ENCODE measurements at places on chromosomes 5 and 9. TPM values are rescaled to one million over a fixed set of nuclear protein-coding genes. Genes with fewer than 3 reads are reported as not detected.

NDOR1 gene
- total RNA-seq, result 31.8 TPM

CARD6 gene
- total RNA-seq, result 0.26 TPM

TBC1D2 gene
- total RNA-seq, result 8.6 TPM

CCL19 gene
- not detected for total RNA-seq

JAKMIP2 gene
- 1.2 TPM for total RNA-seq

SPINK6 gene
- not detected for total RNA-seq

MEIKIN gene
- total RNA-seq, result not detected

FBP2 gene
- not detected for total RNA-seq

GAS1 gene
- total RNA-seq, result 1.4 TPM

IRGM gene
- total RNA-seq, result 0.19 TPM

LCNL1 gene
- not detected for total RNA-seq

AIF1L gene
- total RNA-seq, result 23.3 TPM

DNA sequence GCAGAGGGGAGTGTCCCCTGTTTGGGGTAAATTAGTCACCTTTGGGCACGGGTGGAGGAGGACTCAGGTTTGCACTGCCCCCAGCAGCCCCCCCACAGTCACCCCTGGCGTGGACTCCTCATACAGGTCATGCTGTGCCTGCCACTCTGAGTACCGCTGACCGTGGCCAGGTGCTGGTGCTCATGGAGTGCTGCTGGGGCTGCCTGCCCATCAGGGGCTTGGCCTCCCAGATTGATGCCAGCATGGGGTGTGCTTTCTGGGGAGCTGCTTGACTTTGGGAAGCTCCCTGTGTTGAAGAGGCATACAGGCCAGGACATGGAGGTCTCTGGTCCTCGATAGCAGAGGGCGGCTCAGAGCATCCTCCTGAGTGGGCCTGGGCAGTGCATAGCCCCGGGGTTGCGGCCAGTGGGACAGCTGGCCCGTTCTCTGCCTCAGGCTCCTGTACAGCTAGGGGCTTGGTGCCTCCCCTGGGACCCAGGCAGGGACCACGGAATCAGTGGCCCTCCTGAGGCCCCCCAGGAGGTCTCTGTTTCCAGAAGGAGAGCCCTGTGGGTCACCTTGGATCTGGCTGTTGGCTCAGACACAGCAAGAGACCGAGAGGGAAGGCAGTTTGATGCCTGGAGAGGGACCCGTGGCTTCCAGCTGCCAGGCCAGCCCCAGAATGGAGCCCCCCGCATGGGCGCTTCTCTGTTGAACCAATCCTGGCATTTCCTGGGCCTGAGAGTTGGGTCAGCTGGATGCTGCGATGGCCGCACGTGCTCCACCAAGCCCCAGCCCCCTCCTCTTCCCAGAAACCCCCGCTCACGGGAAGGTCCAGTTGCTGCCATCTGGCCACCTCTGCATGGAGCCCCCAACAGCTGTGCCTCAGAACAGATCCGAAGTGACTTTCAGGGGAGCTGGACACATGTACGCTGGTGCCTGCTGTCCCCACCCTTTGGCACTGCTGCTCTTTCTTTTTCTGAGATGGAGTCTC lies 6.1 kb upstream of the AJM1 start:
- DNase-seq, result no peak

DNA sequence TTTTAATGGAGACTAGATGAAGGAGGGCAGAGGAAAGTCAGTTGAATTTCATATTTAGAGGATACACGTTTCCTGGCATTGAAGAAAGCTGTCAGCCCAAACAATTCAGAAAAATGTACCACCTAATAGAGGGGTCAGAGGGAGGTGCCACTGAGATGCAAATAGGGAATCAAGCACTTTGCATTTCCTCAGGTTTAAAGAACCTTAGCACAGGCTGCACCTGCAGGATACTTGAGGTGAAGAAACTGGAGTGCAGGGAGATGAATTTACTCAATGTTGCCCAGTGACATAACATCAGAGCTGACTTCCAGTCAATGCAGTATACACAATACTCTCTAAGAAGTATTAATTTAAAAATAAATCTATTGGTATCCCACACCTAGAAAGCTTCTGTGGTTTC lies 67.0 kb upstream of the MAST4 start:
- DNase-seq, result no peak

GRCh38 chr9:123353984-123354591 lies 1.9 kb upstream of the CRB2 start:
- peak; percentile 86 for DNase-seq

DNA sequence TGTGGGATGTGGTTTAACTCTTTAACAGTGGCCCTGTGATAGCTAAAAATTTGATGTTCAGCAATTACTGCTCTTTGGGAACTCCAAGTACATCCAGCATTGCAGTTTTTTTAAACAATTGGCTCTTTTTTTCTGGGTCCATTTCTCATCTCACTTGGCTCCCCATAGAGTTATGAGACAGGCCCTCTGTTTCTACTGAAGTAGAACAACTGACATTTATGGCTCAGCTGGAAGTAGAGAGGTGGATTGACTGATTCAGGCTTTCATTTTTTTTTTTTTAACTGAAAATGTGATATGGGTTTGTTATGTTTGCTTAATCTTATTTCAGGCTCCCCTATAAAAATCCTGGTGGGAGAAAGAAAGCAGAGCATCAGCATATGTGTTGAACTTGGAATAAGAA lies 96.6 kb upstream of the CD180 start:
- no peak for DNase-seq

GRCh38 chr9:129381481-129381957 lies 203.5 kb upstream of the IER5L start:
- DNase-seq, result no peak

DNA sequence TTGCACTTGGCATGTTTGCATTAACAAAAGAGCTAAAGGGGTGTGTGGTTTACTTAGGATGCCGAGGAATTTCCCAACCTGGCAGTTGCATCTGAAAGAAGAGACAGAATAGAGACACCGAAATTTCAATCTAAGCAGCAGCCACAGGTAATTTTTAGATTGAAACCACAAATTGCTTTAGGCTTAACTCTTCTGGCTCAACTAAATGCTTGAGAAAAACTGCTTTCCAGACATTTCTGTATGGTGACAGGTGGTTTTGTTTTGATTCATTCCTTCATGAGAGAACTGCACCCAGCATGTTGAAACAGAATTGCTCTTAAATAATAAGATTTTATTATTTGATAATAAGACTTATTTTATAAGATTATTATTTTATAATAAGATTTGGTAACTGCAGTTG lies 21.5 kb downstream of the SECISBP2 start:
- DNase-seq, result no peak

DNA sequence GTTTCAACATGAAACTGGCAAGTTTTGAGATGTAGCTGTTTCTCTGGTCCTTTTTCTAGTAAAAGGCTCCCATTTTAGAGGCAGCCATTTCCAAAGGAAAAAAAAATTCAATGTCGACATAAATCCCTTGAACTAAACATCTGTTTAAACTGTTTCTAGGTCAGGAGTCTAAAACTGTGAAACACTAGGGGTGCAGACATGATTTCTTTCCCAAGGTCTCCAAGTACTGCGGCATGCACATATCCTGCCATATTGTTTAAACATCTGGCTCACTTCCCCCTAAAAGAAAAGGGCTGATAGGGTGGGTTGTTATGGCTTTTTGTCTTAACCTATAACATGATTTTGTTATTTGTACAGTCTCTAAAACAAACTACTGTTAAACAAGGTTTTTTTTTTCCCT lies 51.1 kb downstream of the NFIB start:
- no peak for DNase-seq

DNA sequence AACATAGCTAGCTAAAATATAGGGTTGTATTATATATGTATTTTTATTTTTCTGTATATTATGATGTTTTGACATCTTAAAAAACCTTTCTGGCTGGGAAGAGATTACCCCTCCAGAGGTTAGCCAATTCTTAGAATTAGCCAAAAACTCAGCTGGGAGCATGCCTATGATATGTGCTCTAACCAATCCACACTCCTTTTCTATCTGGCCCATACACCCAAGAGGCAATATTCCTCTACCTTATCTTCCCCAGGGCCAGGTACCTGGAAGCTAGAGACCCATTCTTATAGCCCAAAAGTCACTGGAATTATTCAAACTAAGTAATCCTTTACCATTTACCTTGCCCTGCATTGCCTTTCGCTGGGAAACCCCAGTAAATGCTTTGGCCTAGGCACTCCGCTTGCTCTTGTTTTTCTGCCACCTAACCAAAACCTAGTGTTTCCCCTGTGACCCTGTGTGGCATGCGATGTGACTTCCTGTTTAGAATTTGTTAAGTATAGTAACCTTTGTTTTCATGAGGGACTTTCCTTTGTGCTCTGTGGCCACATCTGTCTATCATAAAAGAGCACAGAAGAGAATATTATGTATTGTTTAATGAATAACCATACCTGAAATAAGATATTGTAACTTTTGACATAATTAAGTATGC lies 37.4 kb downstream of the CSNK1G3 start:
- no peak for DNase-seq

DNA sequence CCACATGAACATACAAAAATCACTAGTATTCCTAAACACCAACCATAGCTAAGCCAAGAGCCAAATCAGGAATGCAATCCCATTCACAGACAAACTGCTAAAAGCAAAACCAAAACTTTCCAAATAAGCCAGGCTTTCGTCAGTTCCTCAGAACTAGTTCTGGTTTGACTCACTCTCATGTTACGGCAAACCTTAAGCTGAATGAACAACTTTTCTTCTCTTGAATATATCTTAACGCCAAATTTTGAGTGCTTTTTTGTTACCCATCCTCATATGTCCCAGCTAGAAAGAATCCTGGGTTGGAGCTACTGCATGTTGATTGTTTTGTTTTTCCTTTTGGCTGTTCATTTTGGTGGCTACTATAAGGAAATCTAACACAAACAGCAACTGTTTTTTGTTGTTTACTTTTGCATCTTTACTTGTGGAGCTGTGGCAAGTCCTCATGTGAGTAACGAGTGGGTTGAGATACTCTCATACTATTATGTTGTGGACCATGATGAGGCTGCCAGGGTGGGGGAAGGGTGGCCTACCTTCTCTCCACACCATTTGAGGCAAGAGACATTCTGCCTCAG lies at the start of gene PDCD1LG2:
PDCD1LG2 (plus strand) TSS at position 172 of the 572 bp plus-strand sequence. CDS start 12,016 bp downstream, outside the sequence.
- no peak for DNase-seq

DNA sequence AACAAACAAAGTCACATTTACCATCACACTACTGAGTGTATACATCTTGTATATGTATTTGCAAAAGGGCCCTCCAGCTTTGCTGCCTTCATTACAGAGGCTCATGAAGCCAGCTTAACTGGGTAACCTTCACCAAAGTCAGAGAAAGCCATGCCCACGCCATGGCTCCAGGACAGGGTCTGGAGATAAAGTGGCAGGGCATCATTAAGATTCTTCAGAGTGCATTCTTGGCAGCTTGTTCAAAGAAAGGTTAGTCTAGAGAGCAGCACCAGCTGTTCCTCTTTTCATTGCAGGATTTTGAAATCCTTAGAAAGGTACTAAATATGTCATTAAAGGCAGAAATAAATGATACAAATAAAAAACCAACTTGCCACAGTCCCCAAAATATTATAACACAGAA lies 333.2 kb downstream of the NDUFS4 start:
- no peak for DNase-seq

DNA sequence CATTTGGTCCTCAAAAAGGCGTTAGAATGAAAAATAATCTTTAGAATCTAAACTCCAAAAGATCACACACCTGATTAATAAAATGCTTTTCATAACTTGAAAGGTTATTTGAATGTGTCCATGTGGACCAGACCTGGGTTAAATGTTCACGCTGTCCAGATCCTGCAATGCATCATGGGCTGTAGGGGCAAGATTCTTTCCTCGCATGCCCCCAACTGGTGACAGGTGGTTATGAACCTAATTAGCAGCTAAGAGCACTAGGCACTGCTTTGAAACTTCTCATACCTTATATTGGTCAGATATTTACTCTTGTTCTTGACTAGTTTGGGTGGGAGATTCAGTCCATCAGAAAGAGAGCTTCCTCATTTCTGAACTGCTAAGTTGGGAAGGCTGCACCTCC lies 19.3 kb upstream of the PIP5K1B start:
- DNase-seq, result no peak

DNA sequence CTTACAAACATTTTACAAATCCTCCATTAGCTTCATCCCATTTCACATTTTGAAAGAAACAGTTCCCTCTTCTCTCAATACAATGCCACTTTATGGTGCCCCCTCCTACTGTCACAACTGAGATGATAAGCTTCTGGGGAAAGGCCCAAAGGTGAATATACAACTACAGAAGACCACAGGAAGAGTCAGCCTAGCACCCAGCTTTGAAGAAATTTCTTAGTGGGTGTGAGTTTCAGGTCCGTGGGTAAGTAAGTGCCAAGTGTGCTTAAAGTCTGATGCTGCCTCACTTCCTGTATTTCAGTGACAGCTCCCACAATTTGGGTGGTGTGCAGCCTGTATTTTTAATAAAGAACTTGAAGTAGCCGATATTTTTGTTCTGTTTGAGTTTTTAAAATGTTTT lies 68.1 kb downstream of the ARHGEF28 start:
- DNase-seq, result no peak

- DNase-seq, result no peak
Measured at GRCh38 chr5:154236536-154237375, 46.2 kb downstream of the GALNT10 start.

DNA sequence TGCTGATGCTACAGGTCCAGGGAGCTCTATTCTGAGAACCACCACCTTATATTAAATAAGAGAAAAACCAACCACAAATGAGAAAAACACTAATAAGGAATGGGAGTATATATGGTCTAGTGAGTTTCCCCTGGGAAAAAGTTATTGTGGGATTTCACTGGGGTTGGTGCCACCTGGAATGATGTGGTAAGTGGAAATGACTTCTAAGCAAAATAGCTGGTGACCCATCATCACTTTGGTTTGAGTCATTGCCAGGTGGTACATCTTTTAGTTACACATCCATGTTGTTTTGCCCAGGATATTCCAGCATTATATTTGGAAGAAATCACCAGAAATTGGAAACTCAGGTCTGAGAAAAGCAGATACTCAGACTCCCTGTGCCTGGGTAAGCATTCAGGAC lies 437.3 kb downstream of the DTWD2 start:
- no peak for DNase-seq

GRCh38 chr5:40376566-40376965 lies 303.1 kb upstream of the PTGER4 start:
- no peak for DNase-seq

- DNase-seq, result no peak
Measured at GRCh38 chr5:136090319-136090718, 42.3 kb upstream of the SMAD5 start.

- DNase-seq, result no peak
Measured at GRCh38 chr5:53017383-53017782, 28.2 kb downstream of the ITGA2 start.

- DNase-seq, result no peak
Measured at GRCh38 chr5:178281331-178281730, 48.7 kb upstream of the PHYKPL start.

DNA sequence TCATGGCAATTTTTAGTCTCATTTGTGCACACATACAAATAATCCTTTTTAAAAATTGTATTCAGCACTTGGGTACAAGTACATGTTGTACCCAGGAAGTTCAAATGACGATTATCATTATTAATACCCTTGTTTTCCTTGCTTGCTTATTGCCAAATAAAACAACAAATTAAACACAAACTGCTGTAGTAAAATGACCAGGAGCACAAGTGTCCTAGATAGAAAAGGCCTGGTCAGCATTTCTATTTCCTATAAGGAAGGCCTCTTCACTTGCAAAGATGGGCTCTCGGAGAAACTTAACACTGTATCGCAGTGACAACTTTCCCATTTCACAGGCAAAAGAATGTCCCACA lies 34.7 kb upstream of the PLPP1 start:
- no peak for DNase-seq

GRCh38 chr9:123356851-123357742 lies 1.1 kb downstream of the CRB2 start:
- DNase-seq, result no peak

All from Caco-2 (cell line).